ENCODE measurements at places on chromosomes 16 and 17. TPM values are rescaled to one million over a fixed set of nuclear protein-coding genes. Genes with fewer than 3 reads are reported as not detected.
A peak's percentile ranks its signal among the peaks of the same experiment; 100 is the strongest.

RND2 gene
- 7.6 TPM for total RNA-seq

MT1B gene
- total RNA-seq = not detected

DNA sequence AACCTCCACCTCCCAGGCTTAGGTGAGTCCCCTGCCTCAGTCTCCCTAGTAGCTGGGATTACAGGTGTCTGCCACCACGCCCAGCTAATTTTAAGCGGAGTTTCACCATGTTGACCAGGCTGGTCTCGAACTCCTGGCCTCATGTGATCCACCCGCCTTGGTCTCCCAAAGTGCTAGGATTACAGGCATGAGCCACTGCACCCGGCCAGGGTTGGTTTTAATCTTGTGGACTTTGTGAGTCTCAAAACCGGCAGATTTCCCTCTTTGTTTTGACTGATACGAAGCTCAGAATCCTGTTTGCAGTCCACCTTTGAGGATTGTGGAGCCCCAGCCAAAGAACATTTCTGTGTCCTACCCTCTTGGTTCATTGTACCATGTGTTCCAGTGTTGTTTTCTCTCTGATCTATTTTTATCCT lies 16.4 kb upstream of the CPSF4L start:
- H3K36me3 ChIP-seq = peaks cover 5% of the 10 kb centered on the region
- no peak overlapping the region for H3K4me3 ChIP-seq
- H3K27ac ChIP-seq = peak overlapping the region; percentile 92
- no peak for DNase-seq
- H3K27me3 ChIP-seq = no peaks in the 10 kb centered on the region

GRCh38 chr17:58233543-58233942 lies 4.8 kb upstream of the LPO start:
- H3K27me3 ChIP-seq = peaks cover 82% of the 10 kb centered on the region
- no peak for DNase-seq
- no peaks in the 10 kb centered on the region for H3K36me3 ChIP-seq
- no peak overlapping the region for H3K4me3 ChIP-seq
- H3K4me1 ChIP-seq = peaks cover 6% of the 10 kb centered on the region
- no peak overlapping the region for H3K27ac ChIP-seq

DNA sequence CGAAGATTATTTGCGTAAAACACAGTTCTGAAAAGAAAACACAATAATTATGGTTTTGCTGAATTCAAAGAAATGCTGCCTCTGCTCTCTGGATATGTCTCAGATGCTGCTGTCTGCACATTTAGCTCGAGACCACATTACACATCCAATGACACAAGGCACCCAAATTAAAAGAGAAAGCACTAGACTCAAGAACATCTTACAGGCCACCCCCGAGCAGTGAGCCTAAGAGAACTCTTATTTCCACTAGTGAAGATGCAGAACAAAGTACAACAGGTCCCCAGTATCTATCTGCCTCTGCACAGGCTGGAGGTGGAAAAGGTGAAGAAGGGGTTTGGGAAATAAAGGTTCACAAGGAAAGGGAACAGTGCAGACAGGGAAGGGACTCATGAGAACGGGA lies 33.5 kb downstream of the GRB2 start:
- no peak overlapping the region for H3K27ac ChIP-seq
- no peak for DNase-seq
- no peaks in the 10 kb centered on the region for H3K4me1 ChIP-seq
- H3K4me3 ChIP-seq = no peak overlapping the region
- no peaks in the 10 kb centered on the region for H3K27me3 ChIP-seq

GRCh38 chr17:41537614-41537954 lies 9.5 kb upstream of the KRT19 start:
- no peak for DNase-seq
- no peak overlapping the region for H3K4me3 ChIP-seq
- no peaks in the 10 kb centered on the region for H3K36me3 ChIP-seq

USP43 gene
- total RNA-seq = 9.7 TPM

DNA sequence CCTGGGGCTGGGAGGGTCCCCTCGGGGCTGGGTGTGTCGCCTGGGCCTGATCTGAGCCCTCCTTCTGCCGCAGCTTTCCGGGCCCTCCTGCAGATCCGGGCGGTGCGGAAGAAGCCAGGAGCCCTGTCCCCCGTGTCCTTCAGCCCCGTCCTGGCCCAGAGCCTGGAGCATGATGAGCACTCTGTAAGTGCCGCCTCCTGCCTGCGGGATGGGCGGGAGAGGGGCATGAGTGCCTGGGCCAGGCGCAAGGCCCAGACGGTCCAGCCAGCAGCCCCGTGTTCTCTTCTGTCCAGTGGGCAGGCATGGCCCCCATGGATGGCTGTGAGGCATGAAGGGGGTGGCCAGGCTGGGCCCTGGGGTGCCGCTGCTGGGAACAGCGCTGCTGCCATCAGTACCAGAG lies 16.0 kb upstream of the NUDT16L1 start:
- no peak overlapping the region for H3K4me3 ChIP-seq
- H3K36me3 ChIP-seq = peaks cover 7% of the 10 kb centered on the region
- no peak overlapping the region for H3K27ac ChIP-seq
- no peak for DNase-seq
- peaks cover 31% of the 10 kb centered on the region for H3K4me1 ChIP-seq

DNA sequence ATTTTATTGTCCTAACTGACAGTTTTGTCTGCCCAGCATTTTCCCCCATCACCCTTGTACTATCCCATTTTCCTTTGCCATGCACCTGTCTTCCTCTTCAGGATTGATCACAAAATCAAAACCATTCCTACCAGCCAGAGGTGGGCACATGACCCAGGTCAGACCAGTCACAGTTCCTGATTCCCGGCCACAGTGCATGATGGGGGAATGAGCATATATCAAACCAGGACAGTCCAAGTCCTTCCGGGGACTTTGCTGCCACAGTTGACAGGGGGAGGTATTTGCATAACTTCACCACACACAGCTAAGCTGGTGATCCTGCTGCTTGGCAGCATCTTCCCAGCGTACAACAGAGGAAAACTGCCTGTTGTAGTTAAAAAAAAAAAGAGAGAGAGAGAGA lies 493.9 kb downstream of the WWOX start:
- H3K27ac ChIP-seq = no peak overlapping the region
- no peaks in the 10 kb centered on the region for H3K36me3 ChIP-seq
- peaks cover 6% of the 10 kb centered on the region for H3K4me1 ChIP-seq
- no peak for DNase-seq

- H3K36me3 ChIP-seq = peaks cover 14% of the 10 kb centered on the region
- H3K4me1 ChIP-seq = peaks cover 17% of the 10 kb centered on the region
- no peak overlapping the region for H3K4me3 ChIP-seq
These were observed 11.7 kb downstream of the TRIM37 start for GRCh38 chr17:59094861-59095530.

- peaks cover 16% of the 10 kb centered on the region for H3K36me3 ChIP-seq
- no peak overlapping the region for H3K4me3 ChIP-seq
- peaks cover 36% of the 10 kb centered on the region for H3K4me1 ChIP-seq
- H3K27me3 ChIP-seq = no peaks in the 10 kb centered on the region
These were observed 18.1 kb downstream of the TOM1L2 start for GRCh38 chr17:17954079-17954478.

SARM1 gene
- total RNA-seq = 17.3 TPM

KRT36 gene
- not detected for total RNA-seq

DNA sequence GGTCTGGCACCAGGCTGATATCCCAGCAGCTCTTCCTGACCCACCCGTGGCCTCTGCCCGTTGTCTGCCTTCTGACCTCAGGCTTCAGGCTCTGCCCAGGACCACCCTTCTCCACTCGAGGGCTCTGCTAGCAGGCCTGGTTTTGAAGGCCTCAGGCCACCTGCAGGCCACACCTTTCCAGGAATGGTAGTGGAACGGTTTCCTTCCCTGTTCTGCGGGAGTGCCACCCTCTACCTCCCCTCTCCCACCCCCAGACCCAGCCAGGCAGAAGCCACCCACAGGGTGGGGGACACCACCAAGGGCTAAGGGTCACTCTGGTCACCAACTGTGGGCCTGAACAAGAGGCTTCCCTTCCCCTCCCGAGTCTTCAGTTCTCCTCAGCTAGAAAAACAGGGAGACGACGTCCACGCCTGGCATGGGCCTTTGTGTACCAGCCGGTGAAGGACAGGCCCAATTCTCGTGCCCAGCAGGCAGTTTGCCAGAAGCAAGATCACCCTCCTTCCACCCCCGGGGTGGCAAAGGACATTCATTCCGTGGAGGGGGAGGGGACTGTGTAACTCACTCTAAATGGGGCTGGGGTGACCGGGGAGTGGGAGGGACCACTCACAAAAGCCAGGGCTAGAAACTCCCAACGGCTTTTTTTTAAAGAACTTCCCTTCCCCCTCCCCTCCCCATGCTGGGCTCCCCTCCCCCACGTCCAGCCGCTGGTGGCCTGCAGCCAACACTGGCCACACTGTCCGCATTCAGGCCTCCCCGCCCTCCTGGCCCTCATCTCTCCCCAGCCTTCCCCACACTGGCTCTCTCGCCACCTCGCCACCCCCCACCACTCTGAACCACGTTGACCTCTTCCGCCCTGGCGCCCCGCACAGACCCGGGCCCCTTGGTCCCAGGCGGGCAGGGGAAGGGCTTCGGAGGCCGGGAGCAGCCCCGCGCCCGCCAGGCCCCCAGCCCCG lies 7.7 kb downstream of the CBX4 start:
- peaks cover 42% of the 10 kb centered on the region for H3K4me1 ChIP-seq
- H3K36me3 ChIP-seq = peaks cover 5% of the 10 kb centered on the region
- no peak for DNase-seq
- H3K4me3 ChIP-seq = peak overlapping the region; percentile 55
- peaks cover 38% of the 10 kb centered on the region for H3K27me3 ChIP-seq
- no peak overlapping the region for H3K27ac ChIP-seq

DNA sequence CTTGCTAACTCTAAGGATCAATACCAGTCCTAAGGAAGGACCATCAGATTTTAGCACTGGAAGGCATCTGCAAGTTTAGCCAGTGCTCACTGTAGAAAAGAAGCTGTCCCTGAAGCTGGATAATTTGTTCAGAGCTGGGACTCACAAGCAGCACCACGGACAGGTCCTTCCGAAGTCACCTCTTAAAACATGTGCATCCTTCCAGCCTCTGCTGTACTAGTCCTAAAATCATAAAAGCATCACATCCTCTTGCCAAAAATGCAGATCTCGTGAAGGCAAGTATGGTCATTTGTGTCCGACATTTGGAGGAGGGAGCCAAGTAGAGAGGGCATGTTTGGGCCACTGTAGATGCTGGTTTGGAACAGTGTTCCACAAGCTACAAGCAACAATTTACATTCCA lies 506.9 kb downstream of the RBFOX1 start:
- no peaks in the 10 kb centered on the region for H3K4me1 ChIP-seq
- H3K27me3 ChIP-seq = no peaks in the 10 kb centered on the region
- no peak overlapping the region for H3K27ac ChIP-seq
- DNase-seq = no peak

DNA sequence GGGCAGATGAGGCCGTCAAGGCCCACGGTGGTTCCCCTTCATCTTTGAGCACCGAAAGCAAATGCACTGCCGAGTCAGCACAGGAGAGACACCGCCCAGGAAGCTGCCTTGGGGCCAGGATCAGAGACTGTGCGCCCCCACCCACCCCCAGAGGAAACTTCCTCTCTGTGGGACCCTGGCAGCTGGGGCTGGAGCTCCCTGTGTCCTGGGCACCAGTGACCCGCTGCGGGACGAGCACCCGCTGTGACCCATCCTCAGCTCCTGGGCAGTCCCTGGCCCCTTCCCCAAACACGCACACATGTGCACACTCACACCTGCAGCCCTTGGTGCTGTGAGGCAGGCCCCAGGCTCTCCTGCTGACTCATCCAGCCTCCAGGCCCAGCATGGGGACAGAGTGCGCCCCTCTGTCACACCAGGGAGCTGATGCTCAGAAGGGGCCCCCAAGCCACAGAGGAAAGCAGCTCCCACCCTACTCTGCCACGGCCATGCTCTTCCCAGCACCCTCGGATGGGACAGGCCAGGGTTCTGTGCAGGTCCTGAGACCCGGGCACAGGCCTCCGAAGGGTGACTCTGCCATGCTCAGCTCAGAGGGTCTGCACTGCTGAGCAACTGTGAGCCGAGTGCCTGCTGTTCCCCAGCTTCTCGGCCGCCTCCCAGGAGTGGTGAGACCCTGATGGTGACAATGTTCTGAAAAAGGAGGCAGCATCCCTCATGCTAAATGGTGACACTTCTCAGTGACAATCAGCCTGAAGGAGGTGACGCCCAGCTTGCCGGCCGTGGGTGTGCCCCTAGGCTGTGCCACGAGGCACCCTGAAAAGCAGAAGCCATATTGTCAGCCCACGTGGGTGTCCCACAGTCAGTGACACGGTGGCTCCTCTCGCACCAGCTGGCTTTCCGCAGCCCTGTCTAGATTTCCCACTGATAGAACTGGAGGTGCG lies 3.6 kb downstream of the PIEZO1 start:
- H3K27me3 ChIP-seq = no peaks in the 10 kb centered on the region
- H3K27ac ChIP-seq = no peak overlapping the region
- H3K36me3 ChIP-seq = no peaks in the 10 kb centered on the region
- no peak for DNase-seq

DNA sequence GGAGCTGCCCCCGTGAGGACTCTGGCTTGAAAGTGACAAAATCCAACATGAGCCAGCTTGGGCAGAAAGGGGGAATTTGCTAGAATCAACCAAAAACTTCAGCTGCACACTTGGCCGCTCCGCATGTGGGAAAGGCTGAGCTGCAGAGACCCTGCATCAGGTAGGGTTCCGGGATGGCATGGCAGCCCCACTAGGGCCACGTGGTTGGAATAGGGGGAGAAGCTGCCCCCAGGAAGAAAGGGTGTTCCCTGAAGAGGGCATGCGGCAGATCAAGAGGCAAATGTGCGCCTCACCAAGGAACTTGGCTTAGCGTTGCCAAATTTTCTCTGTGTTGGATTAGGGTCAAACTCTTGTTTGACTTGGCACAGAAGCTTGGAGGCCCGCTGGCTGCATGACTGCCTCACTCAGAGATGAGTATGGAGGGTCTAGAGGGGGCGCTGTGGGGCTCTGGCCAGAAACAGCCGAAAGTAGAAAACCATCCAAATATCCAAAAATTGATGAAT lies 29.2 kb upstream of the WFIKKN2 start:
- H3K27ac ChIP-seq = no peak overlapping the region
- H3K4me1 ChIP-seq = no peaks in the 10 kb centered on the region
- H3K36me3 ChIP-seq = no peaks in the 10 kb centered on the region

- no peak overlapping the region for H3K27ac ChIP-seq
- no peaks in the 10 kb centered on the region for H3K27me3 ChIP-seq
- H3K4me3 ChIP-seq = peak overlapping the region; percentile 76
- DNase-seq = peak; percentile 51
These were observed 653 bp downstream of the FANCA start for GRCh38 chr16:89815639-89816348.

GRCh38 chr17:49554694-49555494 lies 20.8 kb upstream of the NXPH3 start:
- no peaks in the 10 kb centered on the region for H3K36me3 ChIP-seq
- no peak overlapping the region for H3K27ac ChIP-seq
- H3K4me1 ChIP-seq = peaks cover 4% of the 10 kb centered on the region
- peaks cover 13% of the 10 kb centered on the region for H3K27me3 ChIP-seq
- H3K4me3 ChIP-seq = no peak overlapping the region

LGALS9B gene
- not detected for total RNA-seq

GRCh38 chr16:30040221-30040620 lies 9.2 kb upstream of the TLCD3B start:
- no peak overlapping the region for H3K27ac ChIP-seq
- no peaks in the 10 kb centered on the region for H3K36me3 ChIP-seq
- DNase-seq = no peak
- no peaks in the 10 kb centered on the region for H3K4me1 ChIP-seq

All from mesothelial cell of epicardium (in vitro differentiated cells).